Aortic smooth muscle cell (primary cell): ENCODE measurements at places on chromosomes 5 and 9. TPM values are rescaled to one million over a fixed set of nuclear protein-coding genes. Genes with fewer than 3 reads are reported as not detected.

The WDR5 gene
- 11.6 and 13.5 TPM in 2 replicates for total RNA-seq

The CCDC69 gene
- total RNA-seq, result 0.93 and 1.3 TPM in 2 replicates

The CRAT gene
- total RNA-seq, result 45.2 and 46.9 TPM in 2 replicates

The ARHGEF28 gene
- total RNA-seq, result 8.5 and 18.7 TPM in 2 replicates

The NUDT12 gene
- 14.1 and 15.6 TPM in 2 replicates for total RNA-seq

The NREP gene
- total RNA-seq, result 15.1 and 22.4 TPM in 2 replicates

The MZB1 gene
- total RNA-seq, result 0.13 TPM in 1 of 2 replicates, not detected in the other

The RLN2 gene
- not detected in 2 replicates for total RNA-seq

The STKLD1 gene
- total RNA-seq, result 0.44 and 0.79 TPM in 2 replicates

The MYO10 gene
- 42.0 and 48.4 TPM in 2 replicates for total RNA-seq
